ENCODE measurements at places on chromosomes 16 and 17. TPM values are rescaled to one million over a fixed set of nuclear protein-coding genes. Genes with fewer than 3 reads are reported as not detected.

The FSCN2 gene
- 0.64 TPM for total RNA-seq

The SLC47A1 gene
- total RNA-seq, result not detected

The ACSM3 gene
- 7.2 TPM for total RNA-seq

The UBE2O gene
- total RNA-seq, result 46.7 TPM

The MYO15A gene
- 1.0 TPM for total RNA-seq

The MFAP4 gene
- total RNA-seq, result not detected

The CNGB1 gene
- not detected for total RNA-seq

The NPIPA5 gene
- total RNA-seq, result 0.43 TPM

The DNAH9 gene
- not detected for total RNA-seq

The ZP2 gene
- not detected for total RNA-seq

The PRR14 gene
- total RNA-seq, result 128 TPM

The MYH3 gene
- total RNA-seq, result 5.9 TPM

GRCh38 chr17:65609286-65609685, 47.8 kb upstream of the AXIN2 start:
- H3K4me3 ChIP-seq, result no peak overlapping the region
- peaks cover 8% of the 10 kb centered on the region for H3K27me3 ChIP-seq
- H3K27ac ChIP-seq, result no peak overlapping the region
- DNase-seq, result no peak
- no peaks in the 10 kb centered on the region for H3K36me3 ChIP-seq

- H3K27me3 ChIP-seq, result no peaks in the 10 kb centered on the region
- peak overlapping the region; percentile 76 for H3K4me3 ChIP-seq
- peak overlapping the region; percentile 80 for H3K27ac ChIP-seq
- no peak for DNase-seq
- H3K36me3 ChIP-seq, result no peaks in the 10 kb centered on the region
Observed at GRCh38 chr17:44197980-44198720, 1.5 kb downstream of the ATXN7L3 start.

GRCh38 chr17:81397314-81398175, 2.3 kb downstream of the BAHCC1 start:
- DNase-seq, result no peak
- peaks cover 29% of the 10 kb centered on the region for H3K4me1 ChIP-seq
- H3K36me3 ChIP-seq, result no peaks in the 10 kb centered on the region
- peak overlapping the region; percentile 64 for H3K4me3 ChIP-seq

DNA sequence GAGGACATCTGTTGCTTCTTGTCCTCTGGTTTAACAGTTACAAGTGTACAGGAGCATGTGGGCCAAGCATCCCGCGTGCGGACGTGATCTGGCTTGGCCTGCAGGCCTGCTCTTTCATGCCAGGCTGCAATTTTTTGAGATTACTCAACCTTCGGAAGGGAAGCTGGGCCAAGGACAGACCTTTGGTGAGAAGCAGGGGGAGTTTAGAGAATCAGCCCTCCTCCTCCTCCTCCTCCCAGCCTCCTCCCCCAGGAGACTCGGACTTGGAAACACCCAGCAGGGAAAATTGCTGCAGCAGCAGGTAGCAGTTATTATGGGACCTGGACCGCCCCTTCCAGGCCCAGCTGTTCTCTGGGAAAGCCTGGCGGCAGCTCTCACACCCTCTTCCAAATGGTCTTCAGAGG, 5.1 kb upstream of the KLHL36 start:
- H3K36me3 ChIP-seq, result no peaks in the 10 kb centered on the region
- peaks cover 4% of the 10 kb centered on the region for H3K27me3 ChIP-seq
- DNase-seq, result no peak
- peaks cover 12% of the 10 kb centered on the region for H3K4me1 ChIP-seq
- H3K27ac ChIP-seq, result no peak overlapping the region
- H3K4me3 ChIP-seq, result no peak overlapping the region

GRCh38 chr16:28503470-28504259, 3.0 kb downstream of the IL27 start:
- no peak for DNase-seq
- H3K4me3 ChIP-seq, result no peak overlapping the region
- peaks cover 36% of the 10 kb centered on the region for H3K4me1 ChIP-seq
- no peak overlapping the region for H3K27ac ChIP-seq
- H3K36me3 ChIP-seq, result no peaks in the 10 kb centered on the region

DNA sequence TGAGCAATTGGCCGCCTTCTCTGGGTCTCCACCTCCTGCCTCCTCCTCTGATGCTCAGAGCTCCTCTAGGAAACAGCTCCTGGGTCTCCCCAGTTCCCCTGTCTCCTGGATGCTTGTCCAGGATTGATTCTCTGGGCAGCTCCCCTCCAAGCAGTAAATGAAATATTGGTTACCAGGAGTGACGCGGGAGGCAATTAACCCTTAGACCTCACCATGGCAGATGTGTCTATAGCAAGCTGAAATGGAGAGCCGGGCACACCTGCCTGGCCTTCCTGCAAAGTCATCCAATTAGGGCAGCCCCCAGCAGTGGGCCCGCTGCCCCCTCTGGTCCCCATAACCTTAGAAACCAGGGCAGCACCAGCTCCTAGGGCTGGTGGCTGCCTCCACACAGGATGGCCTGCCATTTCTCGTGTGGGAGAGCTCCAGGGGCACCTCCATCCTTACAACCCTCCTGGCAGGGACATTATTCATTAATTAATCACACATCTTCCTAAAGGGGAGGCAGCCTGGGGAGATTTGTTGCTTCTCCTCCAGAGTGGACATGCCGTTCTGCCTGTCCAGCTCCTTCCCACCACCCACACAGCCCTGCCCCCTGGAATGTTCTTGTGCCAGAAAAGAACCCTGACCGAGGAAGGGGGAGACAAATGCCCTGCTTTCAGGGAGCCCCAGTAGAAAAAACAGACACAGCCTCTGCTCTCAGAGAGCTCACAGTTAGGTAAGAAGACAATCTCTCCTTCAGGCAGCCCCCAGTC, 8.3 kb upstream of the KIF18B start:
- H3K27ac ChIP-seq, result no peak overlapping the region
- H3K36me3 ChIP-seq, result no peaks in the 10 kb centered on the region
- no peak for DNase-seq
- H3K4me3 ChIP-seq, result no peak overlapping the region
- peaks cover 9% of the 10 kb centered on the region for H3K27me3 ChIP-seq

- no peaks in the 10 kb centered on the region for H3K27me3 ChIP-seq
- H3K36me3 ChIP-seq, result no peaks in the 10 kb centered on the region
Observed at GRCh38 chr16:81752876-81753227, 26.2 kb upstream of the PLCG2 start.

GRCh38 chr16:55491691-55492090, 12.7 kb downstream of the MMP2 start:
- H3K27me3 ChIP-seq, result peaks cover 8% of the 10 kb centered on the region
- no peak for DNase-seq
- no peak overlapping the region for H3K27ac ChIP-seq
- H3K36me3 ChIP-seq, result no peaks in the 10 kb centered on the region
- H3K4me1 ChIP-seq, result no peaks in the 10 kb centered on the region

GRCh38 chr17:19306160-19307111, 56.1 kb downstream of the B9D1 start:
- peaks cover 11% of the 10 kb centered on the region for H3K27me3 ChIP-seq
- peak overlapping the region; percentile 73 for H3K4me3 ChIP-seq
- H3K27ac ChIP-seq, result peak overlapping the region; percentile 62
- no peaks in the 10 kb centered on the region for H3K36me3 ChIP-seq
- DNase-seq, result peak; percentile 62
- peaks cover 27% of the 10 kb centered on the region for H3K4me1 ChIP-seq

GRCh38 chr17:13154930-13155329, 137.1 kb upstream of the ELAC2 start:
- peaks cover 6% of the 10 kb centered on the region for H3K27me3 ChIP-seq
- no peak for DNase-seq
- H3K36me3 ChIP-seq, result peaks cover 5% of the 10 kb centered on the region
- no peaks in the 10 kb centered on the region for H3K4me1 ChIP-seq
- no peak overlapping the region for H3K4me3 ChIP-seq

DNA sequence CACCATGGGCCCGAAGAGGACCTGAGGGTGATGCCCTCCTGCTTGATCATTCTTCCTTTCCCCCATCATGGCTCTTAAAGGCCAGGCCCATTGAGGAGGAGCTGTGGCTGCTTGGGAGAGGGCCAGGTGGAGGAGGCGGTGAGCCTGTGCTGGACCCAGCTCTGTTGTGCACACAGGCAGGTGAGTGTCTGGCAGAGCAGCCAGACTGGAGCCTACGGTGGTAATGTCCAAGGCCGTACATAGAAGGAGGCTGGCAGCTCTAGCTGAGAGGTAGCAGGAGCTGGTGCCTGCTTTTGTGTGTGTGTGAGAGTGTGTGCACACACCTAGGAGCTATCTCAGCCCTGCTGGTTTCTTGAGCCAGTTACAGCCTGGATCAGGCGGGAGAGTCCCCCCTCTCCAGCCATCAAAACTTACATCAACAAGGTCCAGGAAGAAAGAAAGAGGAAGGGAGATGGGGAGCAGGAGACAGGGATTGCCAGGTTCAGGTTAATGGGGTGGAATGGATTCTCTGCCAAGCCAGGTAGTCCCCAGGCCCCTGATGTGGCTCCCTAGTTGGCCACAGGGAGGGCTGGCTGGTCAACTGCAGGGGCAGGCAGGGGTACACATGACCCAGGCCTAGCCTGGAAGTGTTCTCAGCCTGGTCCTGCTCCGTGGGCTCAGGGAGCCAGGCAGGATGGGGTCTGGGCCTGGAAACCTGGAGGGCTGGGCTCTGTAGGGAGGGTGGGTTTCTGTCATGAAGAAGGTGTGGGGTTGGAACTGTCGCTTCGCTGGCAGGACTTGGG, 107.1 kb downstream of the RAP1GAP2 start:
- no peak overlapping the region for H3K27ac ChIP-seq
- peak overlapping the region; percentile 8 for H3K4me3 ChIP-seq
- no peak for DNase-seq
- H3K27me3 ChIP-seq, result no peaks in the 10 kb centered on the region

DNA sequence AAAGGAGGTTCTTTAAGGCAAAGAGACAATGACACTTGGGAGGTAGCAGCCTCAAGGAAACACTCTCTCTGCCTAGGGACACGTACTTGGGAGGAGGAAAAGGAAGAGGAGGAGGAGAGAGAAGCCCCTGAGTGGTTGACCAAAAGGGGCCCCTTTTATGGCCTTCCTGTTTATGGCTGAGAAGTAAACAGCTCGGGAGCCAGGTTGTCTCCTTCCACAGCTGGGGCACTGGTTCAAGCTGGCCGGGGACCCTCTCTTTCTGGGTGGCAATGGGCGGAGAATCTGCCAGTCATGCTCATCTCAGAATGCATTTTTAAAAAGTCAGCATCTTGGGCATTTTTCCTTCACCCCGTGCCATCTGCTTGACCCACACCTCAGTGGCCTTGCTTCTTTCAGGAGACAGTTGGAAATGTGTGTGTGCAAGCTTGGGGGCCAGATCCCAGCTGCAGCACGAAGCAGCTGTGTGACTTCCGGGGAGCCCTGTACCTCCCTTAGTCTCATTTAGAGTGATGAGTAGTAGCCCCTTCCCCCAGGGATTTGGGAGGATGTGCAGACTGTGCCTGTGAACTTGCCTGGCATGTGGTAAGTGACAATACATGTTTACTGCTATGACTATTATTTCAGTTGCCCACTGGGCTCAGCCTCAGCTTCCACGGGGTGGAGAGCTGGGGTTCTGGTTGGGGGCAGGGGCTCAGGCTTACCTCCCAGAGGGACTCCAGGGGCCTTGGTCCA, 33.8 kb upstream of the SALL1 start:
- H3K4me3 ChIP-seq, result no peak overlapping the region
- no peak for DNase-seq
- no peaks in the 10 kb centered on the region for H3K4me1 ChIP-seq
- no peak overlapping the region for H3K27ac ChIP-seq
- H3K27me3 ChIP-seq, result peaks cover 5% of the 10 kb centered on the region

DNA sequence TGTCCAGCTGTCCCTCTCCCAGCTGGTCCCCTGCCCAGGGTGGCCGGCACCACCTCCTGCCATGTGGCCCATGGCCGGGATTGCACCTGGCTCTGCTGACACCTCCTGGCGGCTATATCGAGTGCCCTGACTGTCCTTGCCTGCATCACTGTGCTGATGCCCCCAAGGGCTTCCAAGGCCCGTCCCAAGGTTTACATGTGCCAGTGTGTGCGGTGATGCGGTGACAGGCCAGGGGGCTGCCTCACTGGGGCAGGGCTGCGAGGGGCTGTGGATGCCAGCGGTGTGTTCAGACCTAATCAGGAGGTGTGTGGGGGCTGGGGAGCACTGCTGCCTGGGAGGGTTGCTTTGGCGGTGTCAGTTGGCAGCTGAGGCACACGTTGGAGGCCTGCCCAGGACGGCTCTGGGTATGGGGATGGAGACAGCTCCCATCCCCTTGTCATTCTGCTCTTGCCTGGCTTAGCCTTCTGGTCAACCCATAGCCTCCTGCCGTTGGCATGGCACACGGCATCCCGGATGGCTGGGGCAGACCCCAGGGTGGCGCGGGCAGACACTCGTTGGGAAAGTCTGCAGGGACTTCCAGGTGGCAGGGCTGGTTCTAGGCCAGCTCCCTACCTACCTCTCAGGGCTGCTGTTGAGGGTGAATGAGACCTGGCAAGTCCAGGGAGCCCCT, 5.5 kb downstream of the MAP2K3 start:
- H3K4me3 ChIP-seq, result no peak overlapping the region
- no peaks in the 10 kb centered on the region for H3K27me3 ChIP-seq
- no peak for DNase-seq
- H3K27ac ChIP-seq, result peak overlapping the region; percentile 53
- H3K4me1 ChIP-seq, result peaks cover 67% of the 10 kb centered on the region
- peaks cover 7% of the 10 kb centered on the region for H3K36me3 ChIP-seq

DNA sequence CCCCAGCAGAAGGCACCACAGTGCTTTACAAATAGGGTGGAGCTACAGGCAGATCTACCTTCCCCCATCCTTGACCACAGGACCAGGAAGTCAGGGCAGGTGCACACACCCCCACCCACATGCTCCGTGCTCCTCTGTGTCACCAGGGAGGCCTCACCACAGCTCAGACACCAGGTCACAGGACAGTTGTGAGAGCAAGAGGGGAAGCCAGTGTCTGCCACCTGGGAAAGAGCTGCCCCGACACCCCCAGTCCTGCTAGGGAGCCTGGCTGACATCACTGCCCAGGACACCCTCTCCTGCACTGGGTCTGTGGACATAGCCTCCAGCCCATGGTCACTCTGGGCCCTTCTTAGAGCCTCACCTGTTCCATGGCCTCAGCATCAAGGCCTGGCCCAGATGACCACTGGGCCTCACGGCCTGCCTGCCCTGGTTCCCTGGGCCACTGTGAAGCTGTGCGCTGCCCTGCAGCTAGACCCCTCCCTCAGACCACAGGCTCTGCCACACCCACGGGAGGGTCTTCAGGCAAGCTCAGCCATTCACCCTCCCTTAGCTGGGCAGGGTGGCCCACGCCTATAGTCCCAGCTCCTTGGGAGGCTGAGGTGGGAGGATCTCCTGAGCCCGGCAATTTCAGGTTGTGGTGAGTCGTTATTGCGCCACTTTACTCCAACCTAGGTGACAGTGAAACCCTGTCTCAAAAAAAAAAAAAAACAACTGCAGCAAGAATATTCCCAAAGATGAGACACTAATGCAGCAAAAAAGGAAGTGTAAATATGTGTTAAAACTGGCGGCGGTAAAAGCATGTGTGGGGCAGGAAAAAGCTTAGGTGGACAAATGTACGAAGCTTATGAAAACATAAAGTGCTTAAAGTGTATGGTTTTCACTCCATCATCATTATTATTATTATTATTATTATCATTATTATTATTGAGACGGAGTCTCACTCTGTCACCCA, 14.2 kb downstream of the POLR3K start:
- peaks cover 24% of the 10 kb centered on the region for H3K4me1 ChIP-seq
- H3K27me3 ChIP-seq, result no peaks in the 10 kb centered on the region
- peaks cover 22% of the 10 kb centered on the region for H3K36me3 ChIP-seq
- DNase-seq, result peak; percentile 40

Data from natural killer cell treated with Interleukin-12 subunit alpha and Interleukin-12 subunit beta and Interleukin-15 and Interleukin-18, amount 100 ng/mL, for 72 hours (primary cell).